Activated CD4-positive, alpha-beta T cell treated with anti-CD3 and anti-CD28 coated beads, Interleukin-2, amount 50 U/mL, for 48 hours (primary cell): ENCODE measurements at places on chromosomes 1 and 21.

GRCh38 chr21:19508844-19509243, 1105.3 kb upstream of the TMPRSS15 start:
- no peak for DNase-seq

DNA sequence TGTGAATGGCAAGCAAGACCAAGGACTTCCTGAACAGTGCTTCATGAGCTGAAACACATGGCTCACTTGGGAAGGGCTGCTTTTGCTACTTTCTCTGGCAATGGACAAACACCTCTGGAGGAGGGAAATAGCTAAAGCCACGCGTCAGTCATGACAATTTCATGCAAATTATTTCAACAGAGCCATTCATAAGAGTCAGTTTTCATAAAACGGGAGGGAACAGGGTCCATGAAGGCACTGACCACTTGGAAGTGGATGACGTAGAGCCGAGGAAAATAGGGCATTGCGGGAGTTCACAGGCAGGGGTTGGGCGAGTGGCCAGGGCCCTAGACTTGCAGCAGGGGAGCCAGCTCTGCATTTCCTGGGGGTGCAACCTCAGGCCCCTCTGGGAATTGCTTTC, 43.9 kb downstream of the SDC3 start:
- no peak for DNase-seq

GRCh38 chr1:223126741-223127140, 16.3 kb downstream of the TLR5 start:
- DNase-seq = no peak

DNA sequence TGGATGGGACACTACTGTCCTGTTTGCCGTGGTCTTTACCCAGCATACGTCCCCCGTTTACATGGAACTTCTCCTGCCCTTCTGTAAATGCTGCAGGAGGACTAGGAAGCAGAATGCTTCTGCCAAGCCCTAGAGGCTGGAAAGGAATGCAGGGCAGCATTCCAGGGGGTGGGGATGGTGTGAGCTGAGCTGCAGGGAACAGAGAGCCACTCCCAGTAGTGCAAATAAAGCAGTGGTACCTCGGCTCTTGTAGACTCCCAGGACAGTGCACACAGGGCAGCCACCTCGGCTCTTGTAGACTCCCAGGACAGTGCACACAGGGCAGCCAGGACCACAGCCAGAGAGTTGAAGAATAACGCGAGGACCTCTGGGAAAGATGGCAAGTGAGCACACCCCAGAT, 35.4 kb downstream of the PTPRU start:
- no peak for DNase-seq

DNA sequence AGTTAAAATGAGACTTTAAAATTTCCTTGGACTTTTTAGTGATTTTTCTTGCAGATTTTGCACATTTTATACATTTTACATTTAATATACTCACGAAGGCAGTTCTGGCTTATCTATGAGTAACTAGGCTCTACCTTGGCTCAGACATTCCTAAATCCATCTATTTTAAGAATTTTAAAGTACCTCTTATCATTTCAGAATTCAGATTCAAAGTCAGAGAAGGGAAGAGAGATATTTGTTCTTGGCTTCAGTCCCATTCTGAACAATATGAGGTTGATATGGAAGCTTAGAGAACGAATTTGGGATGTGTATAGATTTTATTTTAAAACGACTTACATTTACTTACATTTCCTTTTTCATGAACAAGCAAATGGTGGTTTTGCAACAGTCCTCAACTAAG, 230.2 kb downstream of the LMO4 start:
- no peak for DNase-seq

- no peak for DNase-seq
Measured at GRCh38 chr1:174224641-174225040, 65.3 kb downstream of the RABGAP1L start.

DNA sequence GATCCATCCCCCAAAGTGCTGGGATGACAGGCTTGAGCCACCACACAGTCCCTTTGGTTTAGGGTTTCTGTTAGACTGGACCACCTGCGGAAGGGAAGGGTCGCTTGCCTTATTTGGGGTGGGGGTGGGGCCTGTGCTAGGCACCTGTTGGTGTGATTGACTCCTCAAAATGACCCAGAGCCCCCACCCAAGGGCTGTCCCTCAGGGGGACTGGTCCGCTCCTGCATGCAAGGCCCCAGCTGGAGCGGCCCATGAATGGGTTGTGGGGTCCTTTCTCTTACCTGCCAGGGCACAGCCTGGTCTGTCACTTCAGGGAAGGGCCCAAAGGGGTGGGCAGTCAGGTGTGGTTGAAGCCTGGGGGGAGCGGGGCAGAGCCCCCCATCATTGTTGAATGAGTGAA, 1.8 kb upstream of the CSTB start:
- no peak for DNase-seq

DNA sequence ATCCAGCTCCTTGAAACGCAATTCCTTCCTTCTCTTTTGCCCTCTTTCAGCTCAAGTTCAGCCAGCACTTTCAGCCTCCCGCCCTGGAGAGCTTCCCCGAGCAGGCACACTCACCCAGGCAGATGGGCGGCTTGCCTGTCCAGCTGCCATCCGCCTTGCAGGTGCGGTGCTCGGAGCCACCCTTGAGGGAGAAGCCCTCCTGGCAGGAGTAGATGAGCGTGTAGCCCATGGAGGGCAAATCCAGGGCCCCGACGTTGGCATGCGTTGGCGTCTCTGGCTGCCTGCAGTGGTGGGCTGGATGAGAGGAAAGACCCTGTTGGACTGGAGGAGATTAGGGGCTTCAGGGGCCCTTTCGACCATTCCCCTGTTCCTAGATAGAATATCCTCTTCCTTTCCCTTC, 60.5 kb downstream of the ZSCAN20 start:
- DNase-seq = no peak

DNA sequence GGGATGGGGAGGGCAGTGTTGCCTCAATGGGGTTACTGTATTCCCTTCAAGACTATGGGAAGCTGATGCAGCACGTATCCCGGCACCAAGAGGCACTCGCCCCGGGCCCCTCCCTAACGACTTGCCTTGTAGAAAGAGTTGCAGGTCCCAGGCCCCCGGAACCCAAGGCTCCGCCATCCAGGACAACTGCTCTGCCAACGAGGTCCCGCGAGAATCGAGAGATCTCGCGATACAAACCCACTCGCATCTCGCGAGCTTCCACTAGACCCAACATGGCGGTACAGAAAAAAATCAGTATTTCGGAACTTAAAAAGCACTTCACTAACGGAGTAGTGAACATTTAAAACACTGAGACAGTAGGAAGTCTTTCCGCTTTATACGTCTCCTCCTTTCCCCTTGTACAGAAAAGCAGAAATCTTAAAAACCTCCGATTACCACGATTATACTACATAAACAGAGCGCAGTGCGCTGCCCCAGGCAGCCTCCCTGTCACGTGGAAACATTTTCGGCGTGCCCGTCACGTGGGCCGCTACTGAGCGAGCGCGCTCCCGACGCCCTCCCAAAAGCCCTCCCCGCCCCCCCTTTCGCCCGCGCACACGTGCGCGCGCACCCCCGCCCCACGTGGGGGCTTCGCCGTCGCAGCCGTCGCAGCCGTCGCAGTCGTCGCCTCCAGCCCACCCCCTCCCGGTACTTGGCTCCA, at the start of gene ZZZ3:
TSS of gene ZZZ3 (minus strand) at position 199 of the 700 bp plus-strand sequence. CDS start 49,304 bp downstream, outside the sequence.
- DNase-seq = peak; percentile 90

DNA sequence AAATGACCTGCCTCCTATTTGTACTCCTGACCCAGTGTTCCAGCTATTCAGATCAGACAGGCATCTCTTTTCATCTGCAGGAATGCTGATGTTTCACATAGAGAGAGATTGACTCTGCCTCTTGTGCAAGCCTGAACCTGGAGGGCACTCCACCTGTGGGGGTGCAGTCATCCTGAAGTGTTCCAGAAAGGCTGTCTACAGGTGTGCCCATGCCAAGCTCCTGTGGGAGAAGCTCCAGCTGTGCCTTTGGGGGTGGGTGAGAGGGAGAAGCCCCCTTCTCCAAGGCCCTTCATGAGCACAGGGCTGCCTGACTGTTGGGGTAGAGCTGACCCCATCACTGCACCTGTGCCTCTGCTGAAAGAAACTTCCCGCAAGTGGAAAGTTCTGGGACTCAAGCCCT, 22.8 kb downstream of the IFI44 start:
- DNase-seq = no peak

DNA sequence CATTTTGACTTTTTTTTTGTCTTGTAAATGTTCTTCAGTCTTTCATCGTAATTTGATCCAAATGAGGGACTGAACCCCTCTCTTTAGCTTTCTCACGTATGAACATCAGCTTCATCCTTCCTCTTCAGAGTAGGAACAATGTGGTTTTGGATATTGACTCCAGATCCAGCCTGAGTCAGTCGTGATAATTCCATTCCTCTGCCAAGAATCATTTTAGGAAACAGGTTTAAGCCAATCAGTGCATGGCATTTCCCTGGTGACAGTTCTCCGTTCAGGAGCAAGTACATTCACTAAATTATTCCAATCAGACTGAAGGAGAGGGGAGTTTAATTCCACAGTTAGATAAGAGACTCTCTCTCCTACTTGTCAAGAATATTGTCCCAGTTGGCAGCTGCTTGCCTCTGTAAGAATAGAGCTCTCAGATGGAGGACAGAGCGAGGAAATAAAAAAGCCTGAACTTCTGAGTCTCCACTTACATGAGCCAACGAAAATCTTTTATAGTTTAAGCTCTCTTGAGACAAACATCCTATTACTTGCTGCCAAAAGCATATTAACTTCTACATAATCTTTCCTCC, 18.6 kb downstream of the RHOU start:
- no peak for DNase-seq

- peak; percentile 34 for DNase-seq
Measured at GRCh38 chr1:7783178-7783711, 846 bp upstream of the PER3 start.

- DNase-seq = no peak
Measured at GRCh38 chr1:107552781-107553180, 411.9 kb downstream of the NTNG1 start.

GRCh38 chr1:216721863-216722262, 1.4 kb downstream of the ESRRG start:
- DNase-seq = no peak

GRCh38 chr1:98989556-98989907, 15.1 kb downstream of the PLPPR5 start:
- DNase-seq = no peak

DNA sequence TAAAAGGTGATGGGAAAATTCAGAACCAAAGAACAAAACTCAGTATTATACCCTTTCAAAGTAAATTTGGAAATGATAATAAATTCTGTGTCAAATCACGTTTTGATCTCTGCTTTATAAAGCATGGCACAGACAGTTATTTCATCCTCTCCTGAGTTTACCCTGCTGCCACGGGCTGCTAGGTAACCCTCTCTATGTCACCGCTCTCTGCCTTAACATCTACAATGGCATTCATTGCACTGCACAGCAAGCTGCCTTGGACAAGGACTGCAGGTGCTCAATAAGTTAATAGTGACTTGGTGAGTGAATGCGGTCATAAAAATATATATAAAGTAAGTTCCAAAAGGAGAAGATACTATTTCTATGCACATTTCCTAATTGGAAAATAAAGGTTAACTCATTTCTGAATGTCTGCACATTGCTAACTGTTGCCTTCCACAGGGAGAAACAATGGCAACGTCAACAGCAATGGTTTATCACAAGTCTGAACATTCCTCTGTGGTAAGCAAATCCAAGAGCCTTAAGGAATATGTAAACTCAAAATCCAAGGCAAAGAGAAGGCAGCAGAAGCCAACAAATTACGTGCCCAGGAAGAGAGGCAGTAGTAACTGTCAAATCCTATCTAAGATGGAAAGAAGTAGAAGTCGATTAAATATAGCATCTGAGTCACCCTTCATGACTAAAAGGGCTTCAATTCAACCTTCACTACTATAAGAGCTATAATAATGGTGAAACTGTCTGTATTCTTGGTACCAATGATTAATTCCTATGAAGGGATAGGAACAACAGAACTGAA, 19.4 kb downstream of the FYB2 start:
- DNase-seq = no peak

- peak; percentile 45 for DNase-seq
Measured at GRCh38 chr1:7810395-7810794, 26.3 kb downstream of the PER3 start.

DNA sequence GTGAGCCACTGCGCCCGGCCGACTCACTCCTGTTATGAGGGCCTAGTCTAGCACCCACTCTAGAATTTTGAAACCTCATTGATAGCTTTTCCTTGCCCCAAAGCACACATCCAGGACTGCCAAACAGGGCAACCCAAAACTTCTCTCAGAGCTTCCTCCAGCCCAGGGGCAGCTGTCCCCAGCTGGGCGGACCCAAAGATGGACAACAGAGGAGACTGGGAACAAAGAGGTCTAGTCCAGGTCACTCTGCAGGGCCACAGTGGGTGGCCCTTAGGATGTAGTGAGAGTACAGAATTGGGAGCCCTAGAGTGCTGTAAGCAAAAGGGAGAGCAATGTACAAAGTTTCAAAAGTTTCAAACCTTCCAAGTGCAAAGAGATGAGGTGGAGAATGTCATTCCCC, 1.2 kb downstream of the CD34 start:
- DNase-seq = no peak

GRCh38 chr1:166843769-166844596, 4.7 kb downstream of the POGK start:
- no peak for DNase-seq
